Omental fat pad (tissue), 4 donors: ENCODE measurements at places on chromosomes 4 and X.

- DNase-seq: no peak
Measured at GRCh38 chrX:37302569-37302968, 46.6 kb upstream of the PRRG1 start.

DNA sequence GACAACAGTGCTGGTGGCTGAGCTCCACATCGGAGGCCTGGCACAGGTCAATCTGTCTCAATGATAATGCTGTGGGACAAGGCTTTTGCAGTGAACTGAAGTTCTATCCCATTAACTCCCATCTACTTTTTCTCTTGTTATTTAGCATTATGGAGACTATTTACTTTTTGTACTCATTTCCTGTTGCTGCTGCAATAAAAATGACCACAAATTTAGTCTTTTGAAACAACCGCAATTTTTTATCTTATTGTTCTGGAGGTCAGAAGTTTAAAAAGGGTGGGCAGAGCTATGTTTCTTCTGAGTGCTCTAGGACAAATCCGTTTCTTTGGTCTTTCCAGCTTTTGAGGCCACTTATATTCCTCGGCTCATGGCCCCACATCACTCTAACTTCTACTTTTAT lies 111.0 kb upstream of the PITX2 start:
- DNase-seq: no peak

DNA sequence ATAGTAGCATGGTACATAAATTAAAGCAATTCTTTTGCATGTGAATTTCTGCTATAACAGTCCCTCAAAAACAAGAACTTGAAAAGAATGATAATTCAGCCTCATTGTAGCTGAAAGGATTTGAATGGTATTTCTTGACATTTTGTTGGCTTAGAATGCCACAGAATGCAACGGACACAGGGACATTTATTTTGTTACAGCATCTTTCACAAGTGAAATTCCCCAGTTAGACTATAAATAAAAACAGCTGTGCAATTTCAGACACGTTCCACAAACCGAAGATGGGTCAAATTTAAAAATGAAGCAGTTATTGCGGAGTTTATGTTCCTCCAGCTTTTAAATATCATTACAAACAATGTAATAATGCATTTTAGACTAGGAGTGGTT lies 82.8 kb upstream of the AMELX start:
- no peak for DNase-seq

GRCh38 chr4:152936446-152937335 lies 568 bp downstream of the FHDC1 start:
- no peak for DNase-seq

DNA sequence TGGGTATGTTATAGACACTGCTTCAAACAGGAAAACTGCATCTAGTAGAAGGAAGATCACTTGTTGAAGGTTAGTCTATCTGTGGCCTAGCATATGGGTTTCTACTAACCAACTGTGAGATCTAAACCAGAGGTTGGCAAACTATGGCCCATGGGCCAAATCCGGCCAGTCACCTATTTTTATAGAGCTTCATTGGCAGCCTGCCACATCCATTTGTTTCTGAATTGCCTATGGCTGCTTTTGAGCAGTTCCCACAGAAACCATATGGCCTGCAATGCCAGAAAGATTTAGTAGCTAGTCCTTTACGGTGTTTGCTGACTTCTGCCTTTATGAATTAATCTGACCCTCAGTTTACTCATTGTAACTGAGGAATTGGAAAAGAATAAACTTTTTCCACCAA lies 71.1 kb downstream of the MID1 start:
- DNase-seq: no peak

DNA sequence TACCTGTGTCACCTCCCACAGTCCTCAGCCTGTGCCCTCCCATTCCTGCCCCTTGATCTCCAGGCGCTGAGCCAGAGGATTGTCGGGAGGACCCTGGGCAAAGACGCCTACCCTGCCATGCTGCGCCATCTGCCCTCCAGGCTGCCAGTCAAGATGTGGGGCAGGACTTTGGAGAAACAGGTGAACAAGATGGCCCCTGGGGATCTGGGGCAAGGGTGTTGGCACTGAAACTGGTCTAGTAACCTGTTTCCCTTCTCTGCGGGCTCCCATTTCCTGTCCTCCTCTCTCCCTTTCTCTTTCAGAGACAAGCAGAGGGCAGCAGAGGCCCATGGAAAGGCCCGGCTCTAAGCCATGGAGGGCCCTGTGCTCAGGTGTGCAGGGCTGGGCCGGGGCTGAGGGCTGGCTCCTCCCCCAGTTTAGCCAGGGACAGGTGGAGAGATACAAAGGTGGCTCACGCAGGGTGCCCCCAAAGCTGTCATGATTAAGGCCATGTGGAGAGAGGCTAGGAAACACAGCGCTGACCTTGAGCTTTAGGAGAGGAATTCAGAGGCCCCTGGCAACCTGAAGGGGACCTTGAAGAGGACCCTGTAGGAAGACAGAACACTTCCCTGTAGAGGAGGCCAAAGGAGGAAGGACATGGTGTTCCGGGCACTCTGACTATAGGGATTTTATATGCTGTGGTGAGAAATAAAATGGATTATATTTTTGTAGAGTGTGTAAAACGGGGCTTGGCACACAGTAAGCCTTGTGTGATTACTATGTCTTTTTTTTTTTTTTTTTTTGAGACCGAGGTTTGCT lies at the start of gene GLOD5:
Gene GLOD5, plus strand, starts transcription at position 74 of the 798 bp plus-strand sequence. Its CDS starts 44 bp downstream, at position 118.
- DNase-seq: no peak

DNA sequence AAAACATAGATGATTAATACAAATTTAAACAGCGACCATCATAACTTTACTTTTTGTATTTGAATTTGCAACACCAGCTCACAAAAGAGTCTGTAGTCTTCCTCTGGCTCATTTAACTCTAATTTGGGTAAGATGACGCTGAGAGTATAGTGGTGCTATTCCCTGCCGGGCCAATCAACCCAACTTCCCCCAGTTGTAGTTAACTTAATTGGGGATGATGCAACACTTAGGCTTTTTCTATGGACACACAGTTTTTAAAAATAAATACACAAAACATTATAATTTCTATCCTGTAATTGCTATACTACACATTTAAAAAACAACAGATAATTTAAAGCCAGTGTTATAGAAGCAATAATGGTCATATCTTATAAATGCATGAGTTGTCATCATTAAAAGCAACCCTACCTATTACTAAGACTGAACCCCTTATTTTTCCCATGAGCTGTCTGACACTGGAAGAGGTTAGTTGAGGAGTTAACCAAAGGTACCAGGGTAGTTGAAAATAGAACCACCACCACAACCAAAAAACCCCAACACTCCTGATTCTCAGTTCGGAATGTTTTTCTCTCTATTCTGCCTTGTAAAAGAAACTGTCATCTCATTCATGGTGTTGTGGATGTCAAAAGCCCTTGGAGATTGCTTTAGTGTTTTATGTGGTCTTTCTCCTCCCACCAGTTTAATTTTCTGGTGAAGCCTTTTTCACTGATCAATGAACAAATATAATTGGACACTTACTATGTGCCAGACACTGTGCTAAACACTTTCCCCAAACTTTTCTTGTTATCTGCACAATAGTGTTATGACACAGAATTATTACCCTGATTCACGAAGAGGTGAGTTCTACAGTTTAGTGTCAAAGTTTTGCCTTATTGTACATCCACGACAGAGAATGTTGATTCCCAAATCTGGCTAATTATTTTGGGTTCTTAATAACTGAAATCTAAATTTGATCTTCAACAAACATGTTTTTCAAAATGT lies 61.5 kb upstream of the RAPGEF2 start:
- DNase-seq: no peak

GRCh38 chr4:1295405-1296055 lies 5.8 kb downstream of the MAEA start:
- DNase-seq: no peak

- no peak for DNase-seq
Measured at GRCh38 chrX:10619425-10620046, 849 bp downstream of the MID1 start.

DNA sequence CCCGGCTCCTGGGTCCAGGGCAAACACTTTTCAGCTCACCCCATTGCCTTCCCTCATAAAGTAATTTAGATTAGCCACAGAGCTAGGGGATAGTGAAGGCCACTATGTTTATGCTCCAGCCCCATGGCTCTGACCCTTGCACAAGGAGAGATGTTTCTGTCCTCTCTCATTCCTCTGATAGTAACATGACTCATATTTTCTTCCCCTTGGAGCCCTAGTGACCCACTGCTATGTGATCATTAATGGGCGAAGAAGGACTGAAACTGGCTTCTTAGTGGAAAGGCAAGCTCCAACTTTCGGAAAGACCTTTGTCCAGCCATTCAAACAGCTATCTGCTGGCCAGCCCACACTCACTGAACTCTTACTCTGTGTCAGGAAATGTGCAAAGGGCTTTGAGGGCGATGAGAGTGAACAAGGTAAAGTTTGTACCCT lies 12.3 kb downstream of the CLDN2 start:
- DNase-seq: no peak

- DNase-seq: no peak
Measured at GRCh38 chr4:53505947-53506346, 85.3 kb downstream of the LNX1 start.

DNA sequence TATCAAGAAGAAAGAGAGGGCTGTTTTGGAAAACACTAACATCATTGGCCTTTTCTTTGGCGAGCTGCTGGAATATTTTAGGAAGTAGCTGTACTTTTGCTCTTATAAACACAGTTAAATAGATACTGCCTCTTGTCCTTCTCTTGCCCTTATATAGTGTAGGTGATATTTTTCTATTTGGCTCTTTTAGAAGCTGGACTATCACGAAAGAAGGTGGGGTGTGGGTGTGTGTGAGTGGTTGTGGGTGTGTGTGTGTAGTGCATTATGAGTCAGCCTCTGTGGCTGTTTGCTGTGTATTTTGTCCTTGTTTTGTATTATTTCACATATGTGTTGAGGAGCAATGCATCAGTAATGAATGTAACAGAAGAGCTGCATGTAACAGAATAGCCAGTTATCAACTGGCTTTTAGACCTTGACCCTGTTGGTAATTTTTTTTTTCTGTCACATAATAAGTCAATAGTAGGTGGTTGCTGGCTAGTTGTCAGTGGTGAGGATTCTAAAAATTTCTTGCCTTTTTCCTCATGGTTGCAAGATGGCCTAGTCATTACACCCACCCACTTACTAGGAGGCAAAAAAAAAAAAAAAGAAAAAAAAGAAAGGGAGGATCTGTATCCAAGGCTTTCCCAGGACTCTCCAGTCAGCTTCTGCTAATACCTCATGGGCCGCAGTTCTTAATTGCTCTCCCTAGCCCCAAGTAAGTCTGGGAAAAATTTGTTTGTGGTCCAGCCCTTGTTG lies 23.8 kb downstream of the ARHGAP10 start:
- no peak for DNase-seq

GRCh38 chrX:115689931-115690330 lies 129.0 kb downstream of the PLS3 start:
- no peak for DNase-seq

- DNase-seq: no peak
Measured at GRCh38 chrX:136761421-136761820, 19.3 kb downstream of the ARHGEF6 start.

DNA sequence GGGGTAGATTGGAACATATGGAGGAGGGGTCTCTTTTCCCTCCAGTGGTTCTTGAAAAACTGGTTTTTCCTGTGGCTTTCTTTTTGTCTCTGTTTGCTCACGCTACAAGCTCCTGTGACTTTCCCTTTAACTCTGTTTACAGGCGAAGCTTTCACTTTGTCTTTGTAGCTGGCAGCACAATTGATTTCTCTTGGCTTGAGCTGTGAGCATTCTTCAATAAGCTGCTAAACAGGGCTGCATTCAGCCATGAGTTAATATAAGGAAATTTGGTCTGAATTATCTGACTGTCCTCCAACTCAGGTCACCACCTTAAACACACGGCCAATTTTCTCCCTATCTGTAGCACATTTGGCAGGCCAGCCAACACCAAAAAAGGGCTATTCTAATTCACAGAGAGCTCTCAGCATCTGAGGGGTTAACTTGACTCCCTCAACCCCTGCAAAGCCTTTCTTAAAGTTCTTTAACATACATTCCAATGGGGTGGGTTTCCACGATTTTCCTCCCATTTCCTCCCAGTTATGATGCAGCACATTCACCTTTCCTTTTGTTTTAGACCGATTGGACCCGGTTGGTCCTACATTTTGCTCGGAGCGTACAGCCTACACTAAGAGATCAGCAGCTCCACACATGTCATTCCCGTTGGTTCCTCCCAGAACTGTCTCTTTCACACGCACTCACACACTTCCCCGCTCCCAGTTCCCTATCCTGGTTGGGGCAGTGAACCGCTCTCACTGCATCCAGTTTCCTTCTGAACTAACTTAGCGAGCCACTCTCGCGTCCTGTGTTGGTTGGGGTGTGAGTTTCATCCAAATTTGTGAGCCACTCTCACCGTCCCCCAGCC lies 45.4 kb downstream of the UGT2A3 start:
- DNase-seq: no peak

DNA sequence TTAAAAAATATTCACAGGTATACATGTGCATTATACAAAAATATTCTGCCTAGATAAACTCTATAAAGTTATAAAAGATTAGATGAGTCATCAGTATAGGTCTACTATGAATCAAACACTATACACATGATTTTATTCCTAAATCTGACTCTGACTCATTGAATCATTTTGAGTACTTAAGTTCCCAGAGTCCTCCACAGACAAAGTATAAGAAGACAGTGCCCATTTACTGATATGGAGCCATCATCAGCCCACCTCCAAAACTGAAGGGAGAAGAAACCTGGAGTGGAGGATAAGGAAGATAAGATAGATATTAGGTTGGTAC lies 28.7 kb upstream of the ANTXR2 start:
- no peak for DNase-seq

GRCh38 chrX:79366873-79367749 lies at the start of gene ITM2A:
TSS of gene ITM2A (minus strand) at chrX:79367334. CDS start at chrX:79367215, 119 bp downstream.
- DNase-seq: no peak

- DNase-seq: no peak
Measured at GRCh38 chr4:53055716-53056403, 193.7 kb downstream of the RASL11B start.

DNA sequence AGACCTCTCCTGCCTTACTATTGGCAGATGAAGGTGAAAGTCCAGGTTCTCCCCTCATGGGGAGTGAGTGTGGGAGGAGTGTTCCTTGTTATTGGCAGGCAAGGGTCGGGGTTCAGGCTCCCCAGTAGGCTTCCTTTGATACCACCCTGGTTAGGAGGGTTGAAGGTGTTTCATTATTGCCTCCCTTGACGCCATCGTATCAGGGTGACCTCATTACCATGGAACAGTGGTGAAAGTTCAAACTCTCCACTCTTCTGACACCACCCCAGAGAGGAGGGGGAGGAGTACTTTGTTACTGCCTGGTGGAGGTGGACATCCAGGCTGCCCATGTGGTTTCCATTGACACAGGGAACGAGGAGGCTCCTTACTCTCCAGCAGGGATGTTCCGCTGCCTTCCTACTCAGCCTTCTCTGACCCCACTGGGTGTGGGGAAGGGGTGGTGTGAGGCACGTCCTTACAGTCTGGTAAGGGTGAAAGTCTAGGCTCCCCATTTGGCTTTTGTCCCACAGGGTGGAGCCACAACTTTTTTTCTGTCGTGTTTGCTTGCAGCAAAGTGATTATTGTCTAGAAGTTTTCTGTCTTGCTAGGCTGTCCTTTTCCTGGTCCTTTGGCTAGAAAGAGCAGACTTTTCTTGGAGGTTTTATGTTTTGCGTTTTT lies 37.2 kb upstream of the USP9X start:
- DNase-seq: no peak

GRCh38 chrX:40467454-40467853 lies 113.3 kb upstream of the ATP6AP2 start:
- no peak for DNase-seq
